ENCODE measurements at places on chromosomes 5 and 9.

DNA sequence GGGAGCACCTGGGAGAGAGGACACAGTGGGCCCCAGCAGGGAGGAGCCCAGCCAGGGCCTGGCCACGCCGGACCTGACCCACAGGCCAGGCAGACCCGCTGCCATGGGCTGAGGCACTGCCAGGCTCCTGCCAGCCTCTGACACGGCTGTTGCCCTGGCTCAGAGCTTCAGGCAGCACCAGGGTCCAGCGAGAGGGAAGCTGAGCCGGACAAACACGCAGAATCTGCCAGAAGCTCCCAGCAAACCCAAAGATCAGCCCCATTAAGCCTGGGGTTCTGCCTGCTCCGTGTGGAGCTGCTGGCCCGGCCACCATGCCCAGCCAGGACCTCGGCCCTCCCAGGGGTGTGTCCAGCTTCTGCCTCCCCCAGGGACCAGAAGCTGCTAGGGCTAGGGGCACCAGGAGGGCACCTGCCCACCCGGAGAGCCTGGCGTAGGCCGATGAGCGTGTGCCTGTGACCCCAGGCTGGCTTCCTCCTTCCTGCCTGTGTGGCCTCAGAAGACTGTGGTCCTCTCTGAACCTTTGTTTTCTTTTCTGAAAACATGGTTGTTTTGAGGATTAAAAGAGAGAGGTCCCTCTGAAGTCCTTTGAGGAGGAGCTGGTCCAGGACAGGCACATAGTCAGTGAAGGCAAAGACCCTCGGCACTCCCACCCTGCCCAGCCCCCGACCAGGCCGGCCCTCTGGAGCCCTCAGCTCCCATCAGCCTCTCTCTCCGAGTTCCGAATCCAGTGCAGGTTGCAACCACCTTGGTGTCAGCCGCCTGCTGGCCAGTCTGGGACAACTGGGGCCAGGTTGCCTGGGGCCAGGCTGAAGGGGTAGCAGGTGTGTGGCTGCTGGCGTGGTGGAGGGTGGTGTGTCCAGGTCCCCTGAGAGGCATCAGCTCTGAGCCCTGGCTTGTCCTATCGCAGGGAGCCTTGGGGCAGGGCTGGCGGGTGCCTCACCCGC, 39.6 kb downstream of the KCNT1 start:
- DNase-seq: no peak

DNA sequence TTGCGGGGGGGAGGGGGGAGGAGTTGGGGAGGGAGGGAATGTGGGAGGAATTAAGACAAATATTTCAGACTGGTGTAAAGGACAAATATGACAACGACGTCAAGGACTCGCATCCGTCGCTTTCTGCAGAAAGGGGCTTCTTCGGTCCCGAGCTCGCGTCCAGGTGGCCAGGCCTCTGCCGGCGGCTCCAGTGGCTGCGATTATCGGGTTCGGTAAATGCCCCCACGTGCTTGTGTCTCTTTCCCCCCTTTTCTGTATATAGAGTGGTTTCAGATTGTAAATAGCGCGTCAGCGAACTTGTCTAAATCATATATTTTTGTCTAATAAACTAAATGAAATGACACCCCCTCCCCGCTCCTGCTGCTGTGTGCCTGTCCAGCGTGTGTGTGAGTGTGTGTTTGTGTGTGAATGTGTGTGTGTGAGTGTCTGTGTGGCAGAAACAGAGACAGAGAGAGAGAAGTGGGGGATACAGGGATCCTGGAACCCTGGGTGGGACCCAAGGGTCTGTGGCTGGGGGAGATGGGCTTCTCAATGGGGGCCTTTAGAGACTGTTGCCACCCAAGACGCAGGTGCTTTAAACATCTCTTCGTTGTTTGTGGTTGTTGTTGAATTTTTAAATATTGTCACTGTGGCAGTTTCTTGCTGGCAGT, 5.6 kb downstream of the IRX1 start:
- no peak for DNase-seq

DNA sequence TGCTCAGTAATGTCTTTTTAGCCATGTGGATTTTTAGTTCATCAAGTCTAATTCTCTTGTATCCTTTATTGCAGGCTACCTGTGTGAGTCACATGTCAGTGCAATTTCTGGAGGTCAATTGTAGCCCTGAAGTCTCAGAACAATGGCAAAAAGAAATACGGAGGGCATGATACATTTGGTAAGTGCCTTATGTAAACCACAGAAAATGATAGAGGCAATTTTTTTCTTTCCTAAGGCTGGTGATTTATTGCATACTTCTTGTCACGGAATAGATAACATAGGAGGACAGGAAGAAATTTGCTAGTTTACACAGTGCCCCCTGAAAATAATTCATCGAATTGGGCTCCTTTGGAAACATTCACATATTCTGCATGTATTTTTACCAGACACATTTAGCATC, 235.9 kb downstream of the DMRTA1 start:
- no peak for DNase-seq

GRCh38 chr5:112472614-112473013, 53.5 kb upstream of the EPB41L4A start:
- DNase-seq: no peak

All from ureter (tissue), 1 donor.